ENCODE measurements at places on chromosomes 16 and 17.

DNA sequence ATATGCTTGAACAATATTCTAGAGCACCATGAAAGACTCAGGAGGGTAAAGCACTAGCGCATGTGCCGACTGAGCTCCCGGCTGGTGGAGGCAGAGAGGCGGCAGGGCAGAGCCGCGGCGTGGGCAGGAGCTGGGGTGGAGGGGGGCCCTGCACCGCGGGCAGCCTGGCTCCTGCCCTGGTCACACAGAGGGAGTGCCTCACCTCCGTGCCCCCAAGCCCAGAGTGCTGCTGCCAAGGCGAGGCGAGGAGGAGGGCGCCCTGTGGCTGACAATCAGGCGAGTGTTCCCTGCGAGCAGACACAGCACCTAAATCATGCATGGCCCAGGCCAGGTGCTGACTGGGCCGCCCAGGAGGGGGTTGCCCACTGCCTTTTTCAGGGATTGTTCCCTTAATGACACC, 105.8 kb upstream of the TNRC6C start:
- DNase-seq = no peak

DNA sequence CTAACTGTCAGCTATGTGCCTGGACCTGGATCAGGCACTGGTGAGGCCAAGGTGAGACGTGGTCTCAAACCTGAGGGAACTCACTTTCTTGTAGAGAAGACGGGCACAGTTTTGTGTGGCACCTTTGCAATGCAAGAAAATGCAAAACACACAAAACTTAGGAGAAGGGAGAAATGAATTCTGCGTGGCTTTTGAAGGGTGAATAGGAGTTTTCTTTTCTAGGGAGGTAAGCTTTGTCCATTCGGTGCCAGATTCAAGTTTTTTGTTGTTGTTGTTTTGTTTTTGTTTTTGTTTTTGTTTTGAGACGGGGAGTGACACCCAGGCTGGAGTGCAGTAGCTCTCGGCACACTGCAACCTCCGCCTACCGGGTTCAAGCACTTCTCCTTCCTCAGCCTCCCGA, 1.4 kb downstream of the TOM1L1 start:
- DNase-seq = no peak

GRCh38 chr17:66375121-66375520, 72.7 kb downstream of the PRKCA start:
- no peak for DNase-seq

GRCh38 chr16:86171329-86171728, 272.4 kb downstream of the IRF8 start:
- DNase-seq = no peak

GRCh38 chr16:59754854-59755253, 1020.7 kb upstream of the GOT2 start:
- no peak for DNase-seq

DNA sequence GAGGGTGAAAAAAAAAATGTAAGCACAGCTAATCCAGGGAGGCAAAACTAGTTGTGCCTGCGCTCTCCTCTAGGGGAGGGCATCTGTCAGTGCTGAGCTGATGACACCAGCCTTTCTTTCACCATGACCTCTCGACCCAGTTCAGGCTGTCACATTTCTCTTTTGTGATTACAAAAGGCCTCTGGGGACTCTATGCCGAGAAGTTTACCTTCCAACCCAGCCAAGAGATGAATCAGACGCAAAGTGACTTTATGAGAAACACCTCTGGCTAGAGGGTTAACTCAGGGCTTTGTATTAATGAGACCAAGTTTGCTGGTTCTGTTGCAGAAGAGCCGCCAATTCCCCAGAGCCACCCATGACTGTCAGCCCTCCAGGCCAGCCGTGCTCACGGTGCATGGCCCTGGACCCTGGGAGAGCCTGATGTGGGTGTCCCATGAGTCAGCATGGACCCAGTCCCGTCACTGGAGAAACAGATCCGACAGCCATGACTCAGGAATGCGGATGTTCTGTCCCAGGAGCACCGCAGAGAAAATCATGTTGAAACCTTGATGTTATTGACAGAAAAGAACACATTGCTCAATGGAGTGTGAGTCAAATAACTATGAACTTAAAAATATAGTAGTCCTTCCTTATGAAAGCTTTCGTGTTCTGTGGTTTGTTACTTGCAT, 437.2 kb downstream of the HS3ST3B1 start:
- no peak for DNase-seq

DNA sequence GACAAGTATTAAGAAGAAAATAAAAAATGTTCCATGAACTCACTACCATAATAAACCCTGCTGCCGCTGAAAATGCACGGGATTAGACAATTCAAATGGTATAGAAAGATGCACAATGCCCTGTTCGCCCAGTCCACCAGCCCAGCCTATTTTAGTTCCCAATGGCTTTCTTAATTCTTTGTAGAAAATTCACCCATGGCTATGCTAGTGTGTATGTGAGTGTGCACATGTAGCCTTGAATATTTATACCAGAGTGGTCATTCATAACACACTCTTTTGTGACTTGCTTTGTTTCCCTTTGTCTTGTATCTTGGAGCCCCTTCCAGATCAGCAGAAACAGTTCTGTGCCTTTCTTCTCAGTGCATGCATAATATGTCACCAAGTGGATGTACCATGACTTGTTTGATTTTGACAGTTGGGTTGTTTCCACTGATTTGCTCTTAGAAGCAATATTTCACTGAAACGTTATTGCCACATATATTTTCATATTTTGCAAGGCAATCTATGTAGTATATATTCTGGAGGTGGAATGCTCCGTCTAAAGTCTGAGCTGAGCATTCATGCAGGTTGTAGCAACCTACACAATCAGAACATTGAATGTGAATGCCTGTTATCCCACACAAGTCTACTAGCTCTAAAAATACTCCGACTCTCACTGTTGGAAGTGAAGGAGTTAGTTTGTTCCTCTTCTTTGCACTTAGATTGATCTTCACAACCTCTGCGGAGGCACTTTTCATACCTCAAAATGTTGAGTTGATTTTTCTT, 383.0 kb upstream of the EEF2KMT start:
- DNase-seq = no peak

GRCh38 chr16:12255473-12255872, 278.9 kb downstream of the SNX29 start:
- no peak for DNase-seq

- DNase-seq = no peak
Measured at GRCh38 chr16:73447846-73448245, 399.9 kb upstream of the ZFHX3 start.

GRCh38 chr16:86968866-86969265, 348.3 kb downstream of the C16orf95 start:
- no peak for DNase-seq

DNA sequence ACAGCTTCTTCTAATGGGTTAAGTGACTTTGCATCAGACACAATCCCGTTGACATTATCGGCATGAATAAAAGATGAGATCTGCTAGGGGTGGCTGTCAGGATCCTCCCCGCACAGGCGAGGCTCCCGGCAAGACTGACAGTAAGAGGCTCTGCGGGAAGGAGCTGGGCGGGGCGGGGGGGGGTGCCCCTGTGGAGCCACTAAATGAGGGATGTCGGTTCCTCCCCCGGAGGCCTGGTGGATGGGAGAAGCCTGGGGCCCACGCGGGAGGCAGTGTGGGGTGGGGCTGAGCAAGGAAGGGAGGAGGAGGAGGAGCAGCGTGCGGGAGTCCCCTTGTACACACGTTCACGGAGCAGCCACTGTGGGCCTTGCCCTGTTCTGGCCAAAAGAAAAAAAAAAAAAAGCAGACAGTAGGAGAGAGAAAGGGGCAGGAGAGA, 190.9 kb upstream of the GSE1 start:
- no peak for DNase-seq

DNA sequence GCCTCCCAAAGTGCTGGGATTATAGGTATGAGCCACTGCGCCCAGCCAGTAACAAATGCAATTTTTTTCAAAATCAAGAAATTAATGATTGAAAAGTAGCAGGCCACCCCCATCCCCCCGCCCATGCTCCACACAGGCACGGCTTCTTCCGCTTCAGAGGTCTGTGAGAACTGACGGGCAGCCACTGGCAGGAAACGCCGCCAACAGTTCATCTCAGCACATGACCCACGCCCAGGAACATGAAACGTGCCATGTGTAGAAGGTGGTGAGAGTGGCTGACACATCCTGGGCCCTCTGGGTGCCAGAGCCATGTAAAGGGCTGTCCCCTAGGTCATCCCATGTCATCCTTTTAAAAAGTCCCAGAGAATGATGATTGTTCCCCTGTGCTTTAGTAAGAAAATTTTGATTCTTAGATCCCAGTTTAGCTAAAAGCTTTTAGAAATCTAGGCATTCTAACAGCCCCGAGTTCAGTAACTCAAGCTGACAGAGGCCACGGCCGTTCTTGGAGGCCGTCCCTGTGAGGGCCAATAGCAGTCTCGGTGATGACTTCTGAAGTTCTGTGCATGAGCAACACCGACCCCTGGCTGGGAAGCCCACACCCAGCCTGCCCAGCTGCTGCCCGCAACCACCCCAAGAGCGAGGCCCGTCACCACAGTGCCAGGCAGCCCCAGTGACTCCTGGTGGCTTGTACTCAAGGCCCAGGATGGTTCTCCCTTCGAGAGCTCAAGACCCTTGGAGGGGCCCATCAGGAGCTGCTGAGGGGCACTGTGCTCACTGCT, 52.1 kb downstream of the KLHDC4 start:
- DNase-seq = no peak

DNA sequence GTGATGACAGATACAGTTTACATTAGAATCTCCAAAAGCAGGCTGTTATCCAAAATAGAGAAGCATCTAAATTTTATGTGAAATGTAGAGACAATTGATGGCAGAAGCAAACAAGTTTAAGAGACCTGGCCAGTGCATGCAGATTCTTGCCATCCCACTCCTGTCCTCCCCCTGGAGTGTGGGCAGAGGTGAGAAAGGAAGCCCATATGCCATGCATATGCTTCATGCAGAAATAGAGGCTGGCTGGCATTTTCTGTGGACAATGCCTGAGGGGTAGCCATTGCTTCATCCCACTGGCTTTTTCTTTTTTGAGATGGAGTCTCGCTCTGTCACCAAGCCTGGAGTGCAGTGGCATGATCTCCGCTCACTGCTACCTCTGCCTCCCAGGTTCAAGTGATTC, 382.1 kb downstream of the RBFOX1 start:
- DNase-seq = no peak

GRCh38 chr17:78383725-78384471, 5.4 kb downstream of the PGS1 start:
- DNase-seq = no peak

GRCh38 chr17:63032142-63032541, 66.1 kb downstream of the TANC2 start:
- no peak for DNase-seq

DNA sequence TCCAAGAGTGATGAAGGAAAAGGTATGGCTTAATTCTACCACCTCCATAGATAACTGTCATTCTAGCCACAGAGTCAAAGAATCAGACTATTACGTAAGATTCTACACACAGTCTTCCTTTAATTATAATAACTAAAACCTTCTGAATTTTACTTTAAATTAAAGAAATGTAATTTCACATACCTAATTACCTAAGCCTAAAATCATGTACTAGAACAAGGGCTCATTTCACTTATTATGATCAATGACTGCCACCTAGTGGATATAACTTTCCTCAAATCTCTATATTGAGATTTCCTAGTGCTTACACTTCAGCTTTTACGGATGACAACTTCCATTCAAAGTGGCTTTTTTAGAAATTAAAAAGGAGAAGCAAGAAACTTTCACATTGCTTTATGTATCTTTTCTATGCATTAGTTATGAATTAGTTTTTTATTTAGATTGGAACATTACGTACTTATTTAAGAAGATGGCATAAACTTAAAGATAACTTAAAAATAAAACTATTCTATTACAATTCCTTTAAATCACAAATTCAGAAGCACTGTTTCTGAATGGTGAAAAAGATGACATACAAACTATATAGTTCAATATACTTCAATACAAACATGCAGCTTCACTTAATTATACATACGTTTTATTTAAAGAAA, 18.2 kb upstream of the ABCA10 start:
- peak; percentile 55 for DNase-seq

GRCh38 chr16:66881014-66881417, 701 bp downstream of the PDP2 start:
- no peak for DNase-seq

- peak; percentile 54 for DNase-seq
Measured at GRCh38 chr16:56425439-56425832, at the start of gene AMFR. TSS of gene AMFR (minus strand) at chr16:56425545. CDS start at chr16:56425327, 218 bp downstream.

DNA sequence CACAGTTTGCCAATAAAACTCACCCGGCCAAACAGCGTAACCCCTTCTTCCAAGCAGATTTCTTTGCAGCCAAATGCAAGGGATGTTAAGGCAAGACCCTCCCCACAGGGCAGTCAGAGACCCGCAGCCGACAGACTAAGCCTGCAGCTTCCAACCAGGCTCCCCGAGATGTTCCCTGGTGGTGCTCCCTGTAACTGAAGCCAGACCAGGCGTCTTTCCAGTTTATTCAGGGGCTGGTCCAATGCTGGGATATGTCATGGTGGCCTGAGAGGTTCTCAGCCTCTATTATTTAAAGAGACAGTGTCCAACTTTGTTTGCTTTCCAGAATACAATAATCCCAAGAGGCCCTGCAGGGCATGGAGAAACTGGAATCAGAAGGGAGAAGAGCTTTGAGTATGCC, at the start of gene PMP22:
Gene PMP22, minus strand, starts transcription at position 196 of the 400 bp plus-strand sequence. CDS start 4,599 bp downstream, outside the sequence.
- DNase-seq = no peak

DNA sequence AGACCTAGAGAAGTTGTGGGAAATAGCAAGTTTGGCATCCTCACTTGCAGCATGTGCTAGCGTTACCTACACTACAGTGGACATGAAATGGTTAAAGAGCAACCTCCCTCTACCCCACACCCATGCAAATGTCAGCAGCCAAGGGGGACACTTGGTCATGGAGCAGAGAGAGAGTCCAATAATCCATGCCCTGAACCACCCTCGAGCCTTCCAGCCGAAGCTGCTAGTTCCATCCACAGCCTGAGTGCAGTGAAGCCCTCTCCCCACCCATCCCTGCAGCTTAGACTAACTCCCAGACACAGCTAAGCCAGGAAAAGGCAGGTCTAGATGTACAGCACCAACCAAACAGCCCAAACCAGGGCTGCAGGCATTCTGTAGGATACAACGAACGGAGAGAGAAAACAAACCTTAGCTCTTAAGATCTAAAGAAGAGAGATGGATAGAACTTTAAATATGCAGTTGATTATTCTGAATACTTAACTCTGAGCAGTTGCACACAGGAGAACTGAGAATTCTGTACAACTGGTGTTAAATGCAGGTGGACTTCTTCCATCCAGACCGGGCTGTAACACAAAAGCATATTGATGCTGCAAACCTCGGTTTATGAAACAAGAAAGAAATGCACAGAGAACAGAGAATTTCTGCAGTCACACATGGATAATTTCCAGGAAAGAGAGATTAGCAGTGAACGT, 93.8 kb downstream of the SALL1 start:
- no peak for DNase-seq

- no peak for DNase-seq
Measured at GRCh38 chr17:28133562-28133970, 91.1 kb downstream of the NLK start.

- no peak for DNase-seq
Measured at GRCh38 chr16:63684149-63685101, 1437.4 kb downstream of the CDH11 start.

All from HCT116 (cell line).